HAP-1 (cell line): ENCODE measurements at places on chromosomes 7 and 10.
A peak's percentile ranks its signal among the peaks of the same experiment; 100 is the strongest.

DNA sequence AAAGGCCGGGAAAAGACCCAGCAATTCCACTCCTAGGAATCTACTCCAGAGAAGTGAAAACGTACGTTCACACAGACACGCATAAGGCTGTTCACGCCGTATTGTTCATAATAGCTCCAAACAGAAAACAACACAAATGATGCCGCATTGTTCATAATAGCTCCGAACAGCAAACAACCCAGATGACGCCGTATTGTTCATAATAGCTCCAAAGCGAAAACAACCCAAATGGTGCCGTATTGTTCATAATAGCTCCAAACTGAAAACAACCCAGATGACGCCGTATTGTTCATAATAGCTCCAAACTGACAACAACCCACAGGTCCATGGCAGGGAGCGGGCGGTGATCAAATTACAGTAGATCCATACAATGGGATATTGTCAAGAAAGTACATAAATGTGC, 85.2 kb upstream of the DNAAF5 start:
- DNase-seq = peak; percentile 50

DNA sequence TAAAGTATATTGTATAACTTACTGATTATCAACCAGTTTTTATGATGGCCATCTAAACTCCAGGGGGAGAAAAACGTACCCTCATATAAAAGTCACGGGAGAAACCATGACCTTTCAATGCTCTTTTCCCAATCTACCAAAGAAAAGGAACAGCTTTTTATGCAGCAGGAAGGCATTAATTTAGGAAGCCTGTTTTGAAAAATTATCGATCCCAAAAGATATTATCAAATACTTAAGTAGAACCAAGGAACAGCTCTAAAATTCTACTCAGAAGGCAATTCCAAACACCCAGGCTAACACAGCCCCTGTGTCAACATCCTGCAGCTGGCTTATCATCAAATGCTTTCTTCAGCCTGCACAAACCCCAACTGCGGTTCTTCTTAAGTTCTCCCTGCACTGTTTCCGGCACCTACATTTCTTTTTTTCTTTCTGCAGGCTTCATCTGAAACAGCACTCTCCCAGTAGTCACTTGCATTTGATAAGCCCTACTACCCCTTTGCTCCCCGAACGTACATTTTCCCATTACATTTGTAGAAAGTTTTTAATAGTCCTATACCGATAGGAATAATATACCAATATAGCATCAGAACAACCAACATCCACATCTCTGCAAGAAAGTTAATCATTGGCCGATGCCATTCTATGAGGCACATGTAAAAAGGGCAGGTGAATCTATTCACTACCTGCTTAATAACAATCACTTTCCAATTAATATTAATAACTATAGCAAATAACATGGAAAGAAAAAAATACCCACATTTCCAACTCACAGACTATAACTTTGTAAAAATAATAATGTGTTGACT, 47.9 kb downstream of the PIP4K2A start:
- DNase-seq = no peak

DNA sequence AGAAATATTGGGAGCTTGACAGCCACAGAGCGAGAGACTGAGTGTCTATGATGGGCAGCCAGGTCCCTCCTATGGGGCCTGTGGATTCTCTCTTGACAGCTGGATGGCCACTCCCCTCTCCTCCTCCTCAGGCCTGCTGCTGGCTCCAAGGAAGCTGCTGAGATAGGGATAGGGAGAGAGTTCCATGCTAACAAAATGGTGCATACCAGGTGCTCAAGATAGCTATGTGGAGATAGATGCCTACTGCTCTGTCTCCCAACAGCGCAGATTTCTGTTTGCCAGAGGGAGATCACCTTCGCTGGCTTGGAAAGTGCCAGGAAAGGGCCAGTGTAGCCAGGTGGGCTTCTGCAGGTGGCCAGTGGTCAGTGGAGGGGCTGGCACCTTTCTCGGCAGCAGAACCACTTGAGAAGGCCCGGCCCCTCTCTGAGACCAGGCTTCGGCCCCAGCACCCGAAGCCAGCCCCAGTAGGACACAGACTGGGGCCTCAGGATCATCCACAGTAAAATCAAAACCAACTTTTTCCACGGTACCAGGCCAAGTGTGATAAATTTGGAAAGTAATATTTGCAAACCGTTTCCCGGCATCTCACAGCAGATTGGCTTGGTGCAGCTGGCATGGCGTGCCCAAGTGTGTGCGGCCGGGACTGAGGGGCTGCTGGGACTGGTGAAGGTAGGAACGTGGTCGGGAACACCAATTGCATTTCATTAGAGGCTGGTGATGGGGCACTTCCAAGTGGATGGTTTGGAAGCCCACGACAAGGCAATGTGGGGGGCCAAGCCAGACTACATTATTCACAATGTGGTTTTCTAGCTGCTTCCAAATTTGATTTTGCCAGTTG, 139.6 kb downstream of the PTPN20 start:
- peak; percentile 2 for DNase-seq

GRCh38 chr7:20153567-20153966, 63.6 kb downstream of the MACC1 start:
- no peak for DNase-seq

- DNase-seq = no peak
Measured at GRCh38 chr7:71484380-71484779, 352.4 kb downstream of the GALNT17 start.

- DNase-seq = peak; percentile 74
Measured at GRCh38 chr10:33115738-33116719, 158.0 kb upstream of the ITGB1 start.

- DNase-seq = no peak
Measured at GRCh38 chr10:122236690-122237306, 34.3 kb upstream of the BTBD16 start.

DNA sequence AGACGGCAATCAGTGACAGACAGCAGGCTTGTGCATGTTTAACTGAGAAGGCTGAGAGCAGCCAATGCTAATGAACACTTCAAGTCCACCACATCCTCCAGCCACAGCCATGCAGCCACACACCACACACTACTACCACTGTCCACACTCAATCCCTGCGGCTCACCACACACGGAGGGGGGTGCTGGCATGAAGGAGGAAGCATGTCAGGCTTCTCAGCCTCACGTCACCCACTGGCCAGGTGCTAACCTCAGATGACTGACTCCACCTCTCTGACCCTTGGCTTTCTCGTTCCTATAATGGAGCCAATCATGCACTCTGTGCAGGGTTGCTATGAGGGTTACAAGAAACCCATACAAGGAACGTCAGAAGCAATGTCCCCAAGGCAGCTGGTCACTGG, 165.4 kb upstream of the RNF32 start:
- DNase-seq = no peak

- DNase-seq = peak; percentile 45
Measured at GRCh38 chr7:81684514-81685269, 85.2 kb downstream of the HGF start.

- DNase-seq = no peak
Measured at GRCh38 chr7:151454305-151454704, 14.4 kb upstream of the CRYGN start.

- no peak for DNase-seq
Measured at GRCh38 chr7:116145245-116145852, 65.0 kb upstream of the TES start.

GRCh38 chr10:124129471-124129870, 36.1 kb upstream of the CHST15 start:
- no peak for DNase-seq

DNA sequence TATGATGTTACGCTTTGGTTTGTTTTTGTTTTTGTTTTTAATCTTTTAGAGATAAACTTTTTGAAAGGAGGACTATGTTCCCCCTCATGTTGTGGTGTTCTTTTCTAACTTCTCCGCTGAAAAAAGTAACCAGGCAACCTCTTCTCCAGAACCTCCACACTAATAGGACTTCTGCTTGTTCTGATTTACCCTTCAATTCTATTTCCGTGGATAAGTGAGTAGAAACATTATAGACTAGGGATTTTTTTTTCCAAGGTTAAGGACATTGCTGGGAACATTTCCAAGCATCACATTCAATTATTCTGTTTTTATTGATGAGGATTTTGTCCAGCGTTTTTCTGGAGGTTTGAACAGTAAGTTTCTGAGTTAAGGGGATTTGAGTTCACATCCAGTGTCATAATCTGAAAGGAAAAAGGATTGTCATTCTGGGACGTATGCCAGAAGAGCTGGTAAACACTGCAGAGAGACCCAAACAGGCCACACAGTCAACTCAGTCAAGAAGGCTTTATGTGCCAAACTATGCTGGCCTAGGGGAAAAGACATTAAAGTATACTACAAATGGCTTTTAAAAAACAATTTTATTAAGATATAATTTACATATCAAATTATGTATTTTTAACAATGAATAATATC, 28.3 kb upstream of the RALA start:
- peak; percentile 26 for DNase-seq

DNA sequence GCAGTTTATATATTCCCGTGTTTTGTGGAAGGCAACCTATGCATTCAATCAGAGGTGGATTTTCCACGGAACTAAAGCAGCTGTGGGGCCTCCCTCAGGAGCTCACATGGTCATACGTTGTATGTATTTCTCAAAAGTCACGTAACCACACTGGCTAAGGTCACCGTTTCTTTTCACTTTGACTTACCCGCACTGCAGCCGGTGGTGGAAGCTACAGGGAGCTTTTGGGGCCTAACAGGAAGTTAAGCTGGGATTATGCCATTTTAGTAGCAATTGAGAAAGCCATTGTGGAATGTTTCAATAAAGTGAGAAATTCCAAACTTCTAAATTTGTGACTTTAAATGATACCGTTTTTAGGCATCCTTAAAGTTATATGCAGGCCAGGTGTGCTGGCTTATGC, 111.2 kb upstream of the KLF6 start:
- DNase-seq = no peak

GRCh38 chr7:104137971-104138370, 69.8 kb downstream of the ORC5 start:
- DNase-seq = no peak

GRCh38 chr7:28581351-28581750, 169.0 kb downstream of the CREB5 start:
- DNase-seq = no peak

GRCh38 chr7:136865777-136866176, 2.7 kb upstream of the CHRM2 start:
- DNase-seq = no peak

- no peak for DNase-seq
Measured at GRCh38 chr10:34651416-34652195, 163.5 kb downstream of the PARD3 start.

DNA sequence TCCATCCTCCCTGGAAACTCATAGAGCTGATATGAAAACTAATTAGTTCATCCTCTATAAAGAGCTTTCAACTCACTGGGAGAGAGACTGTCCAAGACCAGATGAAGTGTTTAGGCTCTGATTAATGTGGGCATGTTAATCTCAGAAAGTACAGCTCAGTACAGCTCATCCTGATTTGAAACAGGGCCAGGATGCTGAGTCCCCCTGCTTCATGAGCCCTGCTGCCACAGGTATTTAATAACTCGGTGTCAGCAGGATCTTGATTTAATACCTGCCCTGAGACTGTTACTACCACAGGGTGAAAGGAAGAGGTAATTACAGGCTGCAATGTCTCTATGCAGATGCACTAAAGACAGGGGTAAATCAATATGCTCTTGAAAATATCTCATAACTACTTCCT, 10.8 kb downstream of the LMOD2 start:
- DNase-seq = no peak

- no peak for DNase-seq
Measured at GRCh38 chr10:22618078-22618785, 96.1 kb downstream of the PIP4K2A start.

DNA sequence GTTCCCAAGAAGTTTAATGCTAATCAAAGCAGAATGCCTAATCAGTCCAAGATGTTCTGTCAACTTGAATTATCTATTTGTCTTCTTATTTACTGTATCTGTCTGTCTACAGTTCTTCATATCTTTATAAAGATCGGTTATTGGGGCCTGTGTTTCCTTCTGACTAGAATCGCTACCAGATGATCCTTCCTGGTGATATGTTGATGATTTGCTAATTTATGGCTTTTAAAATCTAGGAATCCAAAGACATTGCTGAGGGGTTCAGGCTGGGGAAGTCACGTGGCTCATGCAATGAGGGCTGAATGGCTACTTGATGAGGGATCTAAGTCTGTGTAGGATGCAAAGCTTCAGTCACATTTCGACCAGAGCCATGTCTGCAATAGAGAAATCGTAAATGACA, 536.3 kb downstream of the KCNMA1 start:
- no peak for DNase-seq

GRCh38 chr7:148589640-148590039, 926 bp upstream of the C7orf33 start:
- DNase-seq = no peak

- no peak for DNase-seq
Measured at GRCh38 chr7:20595971-20596370, 19.5 kb upstream of the ABCB5 start.

GRCh38 chr10:90834326-90834725, 23.5 kb downstream of the HTR7 start:
- no peak for DNase-seq

DNA sequence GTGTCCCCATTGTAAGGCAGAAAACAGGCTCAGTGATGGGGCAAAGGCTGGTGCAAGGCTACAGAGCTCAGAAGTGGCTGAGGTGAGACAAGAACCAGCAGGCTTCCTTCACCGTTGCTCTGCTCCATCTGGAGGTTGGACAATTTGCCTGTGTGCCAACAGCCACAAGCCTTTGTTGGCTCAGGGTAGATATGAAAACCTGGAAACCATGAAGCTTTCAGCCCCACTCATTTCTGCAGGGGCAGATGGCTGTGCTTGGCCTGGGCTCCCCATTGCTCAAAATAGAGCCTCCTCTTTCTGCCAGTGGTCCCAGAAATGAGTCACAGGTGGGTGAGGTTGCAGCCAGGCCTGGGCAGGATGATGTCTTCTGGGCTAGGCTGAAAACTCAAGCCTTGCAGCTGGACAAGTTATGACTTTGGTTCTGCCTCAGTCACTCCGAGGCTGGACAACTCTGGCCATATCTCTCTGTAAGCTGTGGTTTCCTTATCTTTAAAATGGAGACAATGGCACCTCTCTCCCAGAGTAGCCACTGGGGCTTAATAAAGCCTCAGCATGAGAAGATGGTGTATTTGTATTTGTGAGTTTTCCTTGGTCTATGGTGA, 12.2 kb upstream of the ZNF273 start:
- no peak for DNase-seq

GRCh38 chr10:78627254-78627795, 441.4 kb upstream of the ZMIZ1 start:
- no peak for DNase-seq
